ENCODE measurements at places on chromosomes 6 and 20.

- DNase-seq: no peak
Observed at GRCh38 chr6:35411066-35411465, 41.1 kb upstream of the FANCE start.

- peak; percentile 27 for DNase-seq
Observed at GRCh38 chr6:137589067-137589848, 95.1 kb upstream of the OLIG3 start.

- DNase-seq: no peak
Observed at GRCh38 chr6:32819729-32820128, 2.9 kb upstream of the HLA-DOB start.

GRCh38 chr20:39210341-39211036, 248.3 kb downstream of the DHX35 start:
- DNase-seq: no peak

DNA sequence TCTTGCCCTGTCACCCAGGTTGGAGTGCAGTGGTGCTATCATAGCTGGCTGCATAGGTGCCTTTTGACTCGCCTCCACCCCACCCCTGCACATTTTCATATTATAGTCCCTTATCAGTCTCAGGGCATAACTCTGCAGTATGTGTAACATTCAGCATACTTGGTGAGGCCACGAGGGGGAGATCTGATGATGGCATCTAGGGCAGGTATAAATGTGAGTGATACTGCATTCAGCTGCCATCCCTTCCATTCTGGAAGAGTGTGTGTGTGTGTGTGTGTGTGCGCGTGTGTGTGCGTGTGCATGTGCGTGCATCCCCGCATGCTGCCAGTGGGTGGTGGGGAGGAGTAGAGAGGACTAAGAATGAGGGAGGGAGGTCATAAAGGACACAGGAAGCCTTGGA, 81.4 kb downstream of the JARID2 start:
- DNase-seq: peak; percentile 43

- DNase-seq: no peak
Observed at GRCh38 chr20:45016089-45016671, 49.9 kb downstream of the STK4 start.

GRCh38 chr6:15839969-15840541, 177.2 kb upstream of the DTNBP1 start:
- DNase-seq: no peak

DNA sequence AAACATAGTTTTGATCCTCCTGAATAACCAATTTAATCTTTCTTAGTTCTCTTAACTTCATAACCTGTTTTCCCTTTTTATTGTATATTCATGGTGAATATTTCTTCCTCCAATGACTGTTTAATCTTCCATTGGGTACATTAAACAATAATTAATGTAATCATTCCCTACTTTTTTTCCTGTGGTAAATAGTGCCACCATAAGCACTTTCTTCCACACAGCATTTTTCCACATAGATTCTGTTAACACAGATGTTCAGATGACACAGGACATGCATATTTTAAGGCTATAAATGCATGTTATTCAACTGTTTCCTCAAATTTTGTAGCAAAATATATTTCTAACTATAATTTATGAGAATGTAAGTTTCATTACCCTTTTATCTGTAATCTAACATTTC, 61.9 kb downstream of the CYP39A1 start:
- DNase-seq: no peak

DNA sequence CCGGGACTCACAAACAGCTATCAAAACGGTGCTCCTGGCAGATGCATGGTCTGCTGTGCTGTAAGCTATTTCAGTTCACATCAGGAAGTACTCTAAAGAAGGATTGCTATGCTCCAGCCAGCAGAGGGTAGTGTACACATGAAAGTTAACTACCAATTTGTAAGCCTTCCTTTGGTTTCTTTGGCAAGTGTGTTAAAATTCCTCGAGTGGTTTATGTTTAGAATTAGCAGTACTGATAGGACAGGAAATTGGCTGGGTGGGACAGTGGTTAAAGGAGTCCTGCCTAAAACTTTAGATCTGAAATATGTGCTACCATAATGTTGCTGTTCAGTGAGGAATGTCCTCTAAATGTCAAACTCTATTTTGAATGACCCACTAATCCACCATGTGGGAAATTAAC, 47.4 kb downstream of the TRMT11 start:
- DNase-seq: no peak

GRCh38 chr20:10857352-10858070, 183.7 kb upstream of the JAG1 start:
- no peak for DNase-seq

DNA sequence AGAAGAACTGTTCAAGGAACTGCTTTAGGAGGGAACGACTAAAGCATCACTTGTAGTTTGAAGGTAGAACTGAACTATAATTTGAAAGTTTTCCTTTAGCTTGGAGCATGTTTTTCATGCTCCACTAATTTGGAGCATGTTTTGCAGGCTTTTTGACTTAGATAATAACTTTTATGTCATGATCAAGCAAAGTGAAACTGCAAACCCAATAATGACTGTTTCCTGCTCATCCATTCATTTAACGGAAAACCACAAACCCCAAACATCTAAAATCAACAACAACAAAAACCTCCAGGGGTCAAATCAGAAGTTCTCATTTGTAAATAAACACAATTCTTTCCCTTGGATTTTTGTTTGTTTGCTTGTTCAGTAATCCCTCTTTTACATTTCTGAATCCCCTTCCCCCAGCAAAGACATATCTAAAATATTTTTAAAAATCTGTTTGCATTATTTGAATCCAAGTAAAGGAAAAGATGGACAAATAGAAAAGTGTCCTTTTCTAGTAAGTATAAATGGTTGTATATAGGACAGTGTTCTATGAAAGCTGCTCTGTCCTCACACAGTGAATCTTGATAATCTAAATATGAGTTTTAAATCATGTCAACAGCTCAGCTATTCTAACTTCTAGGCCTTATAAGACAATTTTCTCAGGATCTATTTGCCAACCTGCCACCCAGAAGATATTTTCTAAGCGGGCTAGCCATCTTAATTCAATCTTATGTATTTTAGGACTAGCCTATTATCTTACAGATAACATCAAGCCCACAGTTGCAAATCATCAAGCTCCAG, 2.6 kb downstream of the SIM1 start:
- DNase-seq: no peak

GRCh38 chr6:87738000-87738399, 36.0 kb upstream of the AKIRIN2 start:
- DNase-seq: no peak

- no peak for DNase-seq
Observed at GRCh38 chr6:45522486-45522885, 144.8 kb upstream of the SUPT3H start.

DNA sequence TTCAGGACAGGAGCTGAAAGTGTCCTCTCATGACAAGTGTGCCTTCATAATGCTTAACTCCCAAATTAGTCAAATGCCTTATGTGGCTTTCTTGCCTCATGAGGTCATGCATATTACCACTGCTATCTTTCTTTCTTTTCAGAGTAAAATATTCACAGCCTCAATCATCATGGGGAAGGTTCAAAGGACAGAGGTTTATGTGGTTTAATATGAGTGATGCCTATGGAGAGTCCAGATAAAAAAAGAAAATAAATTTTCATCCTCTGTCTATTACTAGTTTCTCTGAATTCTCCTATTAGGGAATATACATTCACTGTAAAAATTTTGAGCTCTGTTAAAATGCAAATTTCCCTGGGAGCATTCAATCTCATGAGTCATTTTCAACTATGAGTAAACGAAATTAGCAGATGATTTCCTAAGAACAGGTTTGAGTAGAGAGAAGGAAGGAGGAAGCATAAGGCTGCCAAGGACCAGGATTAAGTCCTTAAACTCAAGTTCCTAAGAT, 396.9 kb upstream of the ADGRB3 start:
- no peak for DNase-seq

DNA sequence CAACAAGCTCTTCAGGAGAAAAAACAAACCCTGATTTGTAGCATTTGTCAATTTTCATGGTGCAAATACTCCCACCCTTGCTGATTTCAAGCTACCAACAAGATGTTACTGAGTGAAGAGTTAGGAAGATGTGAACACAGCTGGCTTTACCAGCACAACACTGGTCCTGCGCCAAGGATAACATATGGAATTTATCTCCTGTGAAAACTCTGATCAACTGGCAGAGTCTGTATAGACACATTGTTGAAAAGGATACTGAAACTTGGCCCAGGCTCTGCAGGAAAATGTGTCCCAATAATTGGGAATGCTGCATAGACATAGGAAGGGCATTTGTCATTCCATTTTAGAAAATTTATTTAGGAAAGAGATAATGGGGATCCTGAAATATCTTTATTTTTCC, 29.0 kb downstream of the OTOR start:
- no peak for DNase-seq

GRCh38 chr6:88704980-88705379, 258.4 kb downstream of the RNGTT start:
- DNase-seq: no peak

DNA sequence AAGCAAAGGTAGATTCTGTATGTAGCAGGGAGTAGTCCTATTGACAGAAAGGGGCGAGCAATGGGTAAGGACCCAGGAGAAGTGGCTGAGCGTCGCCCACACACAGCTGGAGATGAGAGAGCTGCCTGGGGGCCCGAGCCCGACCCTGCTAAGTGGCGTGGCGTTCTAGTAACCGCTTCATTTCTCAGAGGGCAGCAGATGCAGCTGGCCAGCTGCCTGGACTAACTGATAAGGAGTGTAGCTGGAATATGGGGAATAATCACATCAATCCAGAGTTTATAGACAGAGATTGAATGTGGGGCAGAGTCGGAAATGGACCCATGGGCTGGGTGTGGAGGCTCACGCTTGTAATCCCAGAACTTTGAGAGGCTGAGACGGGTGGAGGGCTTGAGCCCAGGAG, 64.4 kb downstream of the EZR start:
- DNase-seq: no peak
